ENCODE measurements at places on chromosomes 11 and 22.
A peak's percentile ranks its signal among the peaks of the same experiment; 100 is the strongest.

DNA sequence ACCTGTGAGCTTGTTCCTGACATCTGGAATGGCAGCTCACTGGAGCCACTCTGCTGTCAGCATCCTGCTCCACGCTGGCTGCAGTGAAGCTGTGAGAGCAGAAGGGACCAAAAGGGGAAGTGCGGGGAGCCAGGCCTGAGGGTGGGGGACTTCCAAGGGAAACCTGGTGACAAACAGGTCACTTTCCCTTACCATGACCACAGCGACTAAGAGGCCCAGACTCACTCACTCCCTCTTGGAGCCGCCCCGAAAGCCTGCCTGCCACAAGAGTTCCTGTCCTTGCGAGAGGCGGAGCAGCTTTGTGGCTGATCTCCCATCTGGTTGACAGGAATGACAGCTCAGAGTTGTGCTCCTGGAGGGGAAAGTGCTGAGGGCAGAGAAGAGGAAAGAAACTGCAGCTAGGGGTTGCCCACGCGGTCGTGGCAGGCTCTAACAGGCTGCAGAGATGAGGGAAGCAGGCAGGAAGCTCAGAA is 183.8 kb upstream of the NTM start:
- no peak for DNase-seq

GRCh38 chr22:20585639-20586402 is 78.4 kb downstream of the MED15 start:
- no peak for DNase-seq

DNA sequence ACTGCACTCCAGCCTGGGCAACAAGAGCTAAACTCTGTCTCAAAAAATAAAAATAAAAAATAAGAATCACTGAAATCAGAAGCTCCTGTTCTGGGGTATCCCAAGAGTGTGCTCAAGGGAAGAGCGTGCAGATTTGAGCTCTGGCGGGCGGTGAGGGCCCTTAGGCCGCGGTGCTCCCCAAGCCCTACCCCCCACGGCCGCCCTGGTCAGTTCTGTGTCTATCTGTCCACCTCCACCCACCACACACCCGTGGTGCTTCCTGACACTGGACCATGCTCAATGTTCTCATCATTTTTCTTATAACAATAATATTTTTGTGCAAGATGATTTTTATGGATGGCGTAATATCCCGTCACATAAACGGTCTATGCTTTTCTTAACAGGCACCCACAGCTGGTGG is 71.1 kb downstream of the RTL6 start:
- no peak for DNase-seq

GRCh38 chr11:83656796-83657330 is 370.7 kb upstream of the CCDC90B start:
- DNase-seq: no peak

GRCh38 chr22:47197773-47198500 is 435.5 kb downstream of the TBC1D22A start:
- DNase-seq: no peak

DNA sequence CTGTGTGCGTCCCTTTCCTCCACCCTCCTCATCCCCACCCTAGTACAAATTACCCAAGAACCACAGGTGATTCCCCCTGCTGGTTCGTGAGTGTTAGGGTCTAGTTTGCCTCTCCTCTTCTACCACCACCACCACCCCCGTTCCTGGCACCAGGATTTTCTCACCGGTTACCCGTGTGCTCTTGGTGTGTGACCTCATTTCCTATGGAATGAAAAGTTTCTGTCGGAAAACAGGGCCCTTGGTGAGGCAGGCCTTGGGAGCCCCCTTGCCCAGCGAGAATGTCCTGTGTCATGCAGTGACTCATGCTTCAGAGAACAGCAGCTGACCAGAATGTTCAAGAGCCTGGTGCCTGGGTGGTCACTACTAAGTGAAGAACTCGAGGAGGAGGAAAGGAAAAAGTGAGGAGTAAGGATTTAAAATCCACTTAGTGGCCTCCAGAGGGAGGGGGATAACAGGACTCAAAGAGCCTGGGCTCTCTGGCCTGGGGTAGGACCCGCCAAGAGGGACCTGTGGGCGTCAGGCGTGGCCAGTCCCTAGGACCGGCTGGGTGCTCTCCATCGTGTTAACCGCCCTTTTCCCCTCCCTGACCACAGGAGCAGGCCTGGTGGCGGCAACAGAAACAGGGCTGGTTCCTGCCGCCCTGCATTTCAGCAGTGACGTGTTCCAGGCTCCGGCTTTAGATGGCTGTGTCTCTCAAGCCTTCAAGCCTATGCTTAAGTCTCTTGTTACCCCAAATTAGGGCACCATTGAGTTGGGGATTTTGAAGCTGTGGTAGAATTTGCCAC is 30.2 kb downstream of the C22orf31 start:
- peak; percentile 66 for DNase-seq

DNA sequence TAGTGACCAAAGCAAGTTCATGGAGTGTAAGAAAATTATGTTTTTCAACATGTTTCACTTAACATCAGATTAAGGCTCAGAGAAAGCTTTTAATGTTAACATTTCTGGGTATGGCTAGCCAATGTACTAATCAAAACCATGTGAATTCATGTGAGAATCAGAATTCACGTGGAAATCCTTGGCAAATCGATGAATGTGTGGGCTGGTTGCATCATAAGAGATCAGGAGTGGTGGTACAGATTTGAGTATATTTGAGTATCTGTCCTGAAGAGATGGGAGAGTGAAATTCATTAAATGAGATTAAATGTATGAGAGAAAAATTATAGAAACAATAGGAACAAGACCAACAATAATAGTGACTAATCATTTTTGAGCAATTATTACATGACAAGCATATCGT is 638.6 kb upstream of the ANO5 start:
- no peak for DNase-seq

GRCh38 chr11:20238712-20239111 is 78.4 kb upstream of the DBX1 start:
- DNase-seq: no peak

DNA sequence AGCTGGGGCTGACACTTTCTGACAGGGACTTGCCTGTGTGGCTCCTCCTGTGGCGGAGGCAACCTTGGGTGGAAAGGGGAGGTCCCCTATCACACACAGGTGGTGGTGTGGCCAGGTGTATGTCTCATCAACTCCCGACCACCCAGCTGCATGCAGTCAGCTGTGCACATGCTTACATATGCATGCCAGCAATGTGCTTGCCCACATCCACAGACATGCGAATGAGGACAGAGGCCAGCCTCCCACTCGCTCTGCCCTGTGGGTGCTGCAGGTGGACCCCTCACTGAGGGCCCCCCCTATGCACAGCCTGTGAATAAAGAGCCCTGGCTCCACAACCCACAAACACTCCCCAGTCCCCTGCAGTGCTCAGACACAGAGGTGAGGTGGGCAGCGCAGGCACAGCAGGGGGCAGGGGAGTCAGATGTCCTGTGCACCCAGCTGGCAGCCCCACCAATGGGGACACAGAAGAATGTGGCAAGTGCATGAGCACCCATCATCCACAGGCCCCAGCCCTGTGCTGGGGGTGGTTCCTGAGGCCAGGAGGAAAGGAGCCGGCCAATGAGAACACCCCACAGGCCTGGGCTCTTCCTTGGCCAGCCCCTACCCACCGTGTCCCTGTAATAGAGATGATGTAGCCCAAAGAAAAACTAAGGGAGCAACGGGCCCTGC is 9.5 kb downstream of the GNB1L start:
- peak; percentile 26 for DNase-seq

DNA sequence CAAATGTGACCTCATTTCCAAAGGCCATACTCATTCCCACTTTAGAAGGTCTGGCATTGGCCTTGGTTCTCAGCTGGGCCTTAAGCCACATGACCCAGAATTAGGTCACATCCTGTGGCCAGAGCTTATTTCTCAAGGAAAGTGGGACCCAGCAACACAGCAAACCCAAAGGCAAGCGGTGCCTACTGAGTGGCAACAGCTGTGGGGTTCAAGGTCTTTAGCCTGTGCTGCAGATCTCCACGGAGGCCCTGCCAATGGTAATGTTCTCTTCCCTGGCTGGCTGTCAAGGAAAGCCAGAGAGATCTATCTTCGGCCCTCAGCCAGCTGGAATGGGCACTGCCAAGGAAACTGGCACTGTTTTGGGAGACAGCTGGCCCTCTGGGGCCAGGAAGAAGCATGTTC is 41.5 kb upstream of the TP53I11 start:
- DNase-seq: no peak

DNA sequence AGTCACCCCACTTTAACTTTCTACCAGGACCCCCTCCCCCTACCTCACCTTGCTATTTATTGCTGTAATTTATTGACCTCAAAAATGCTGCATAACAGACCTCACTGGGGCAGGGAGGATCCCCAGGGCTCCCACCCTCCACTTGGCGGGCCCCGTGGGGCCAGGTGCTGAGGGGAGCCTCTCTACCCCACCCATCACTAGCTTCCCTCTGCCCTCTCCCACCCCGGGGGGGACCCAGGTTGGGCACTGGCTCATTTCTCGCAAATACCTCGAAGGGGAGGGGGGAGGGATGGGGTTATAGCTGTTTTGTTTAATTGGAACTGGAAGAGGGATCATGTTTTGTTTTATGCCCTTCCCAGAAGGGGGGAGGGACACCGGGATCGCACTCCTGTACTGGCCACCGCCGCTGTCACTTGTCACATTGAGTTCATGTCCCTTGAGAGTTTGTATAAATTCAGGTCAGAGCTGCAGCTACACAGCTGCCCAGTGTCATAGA is 16.3 kb upstream of the TMEM191C start:
- no peak for DNase-seq

- DNase-seq: no peak
Measured at GRCh38 chr11:93740730-93741093, 583 bp downstream of the TAF1D start.

DNA sequence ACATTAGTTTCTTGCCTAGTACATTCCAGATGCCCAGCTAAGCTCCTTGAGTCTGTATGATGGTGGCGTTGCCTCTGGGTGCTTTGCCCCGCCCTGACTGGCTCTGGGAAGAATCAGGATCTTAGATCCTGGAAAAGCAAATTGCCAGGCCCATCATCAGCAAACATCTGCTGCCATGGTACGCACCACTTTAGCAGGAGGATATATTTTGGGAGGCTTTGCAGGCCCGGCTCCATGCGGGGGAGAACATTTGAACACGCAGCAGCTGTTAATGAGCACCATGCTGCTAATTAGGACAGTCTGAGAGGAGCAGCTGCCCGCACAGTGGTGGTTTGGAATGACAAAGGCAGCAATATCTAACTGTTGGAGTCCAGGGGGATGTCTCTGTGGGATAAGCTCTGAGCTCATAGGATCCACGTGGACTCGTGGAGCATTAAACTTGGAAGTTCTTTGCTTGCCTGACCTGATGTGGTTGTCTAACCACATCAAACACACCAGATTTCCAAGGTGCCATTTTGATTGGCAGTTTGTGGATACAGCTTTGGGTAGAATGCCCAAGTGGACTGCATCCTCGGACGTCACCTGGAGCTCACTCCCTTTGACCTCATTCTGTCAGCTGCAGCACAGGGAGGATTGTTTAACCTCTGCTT is 217.0 kb upstream of the ZBED5 start:
- DNase-seq: no peak

GRCh38 chr11:65524014-65524740 is 706 bp upstream of the SCYL1 start:
- no peak for DNase-seq

Data from H54 (cell line).